Activated T-helper 1 cell treated with anti-CD3 and anti-CD28 coated beads, Interleukin-12 subunit alpha, Interleukin-12 subunit beta, Interleukin-2, Interleukin-4 antibody, amounts not matched to agents 30 ng/mL and 10 ng/mL and 1 ng/mL, durations not matched to agents 14 hours and 24 hours and 36 hours (primary cell): ENCODE measurements at places on chromosomes 12 and 14.
A peak's percentile ranks its signal among the peaks of the same experiment; 100 is the strongest.

DNA sequence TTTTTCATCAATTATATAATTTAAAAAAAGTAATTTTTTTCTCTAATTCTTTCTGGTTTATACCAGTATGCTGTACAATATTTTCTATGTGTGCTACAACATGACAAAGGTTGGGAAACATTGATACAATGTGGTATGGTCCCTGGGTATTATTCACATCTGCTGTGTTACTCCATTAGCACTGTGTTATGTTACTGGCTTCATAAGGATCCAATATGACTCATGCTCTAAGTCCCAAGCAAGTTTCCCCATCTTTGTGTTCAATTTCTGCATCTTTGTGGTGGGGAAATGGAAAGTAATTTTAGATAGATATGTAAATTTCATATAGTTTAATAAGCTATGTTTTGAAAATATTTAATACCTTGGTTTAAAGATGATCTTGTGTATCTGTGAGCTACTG, 35.8 kb downstream of the FBXO33 start:
- DNase-seq: no peak

GRCh38 chr12:5581616-5582015, 149.7 kb downstream of the NTF3 start:
- DNase-seq: no peak

- DNase-seq: no peak
These were observed 116.2 kb downstream of the NUAK1 start for GRCh38 chr12:106022568-106023012.

DNA sequence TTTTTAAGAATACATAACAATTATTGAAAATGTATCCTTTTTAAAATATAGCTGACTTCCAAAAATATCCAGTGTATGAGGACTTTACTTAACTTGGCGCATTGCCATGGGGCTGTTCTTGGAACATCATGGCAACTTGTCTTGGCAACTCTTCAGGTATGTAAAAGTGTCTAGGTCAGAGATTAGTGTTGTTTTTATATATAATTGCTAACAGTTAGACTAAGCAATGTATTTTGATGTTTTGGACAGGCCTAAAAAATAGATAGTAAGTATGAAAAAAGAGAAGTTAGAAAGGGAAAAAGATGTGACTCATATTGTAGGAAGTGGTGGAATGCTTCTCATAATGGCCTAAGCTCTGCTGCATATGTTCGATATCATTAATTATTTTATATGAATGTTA, 70.9 kb downstream of the MON2 start:
- DNase-seq: no peak

GRCh38 chr12:113818283-113818682, 147.8 kb downstream of the RBM19 start:
- DNase-seq: no peak

DNA sequence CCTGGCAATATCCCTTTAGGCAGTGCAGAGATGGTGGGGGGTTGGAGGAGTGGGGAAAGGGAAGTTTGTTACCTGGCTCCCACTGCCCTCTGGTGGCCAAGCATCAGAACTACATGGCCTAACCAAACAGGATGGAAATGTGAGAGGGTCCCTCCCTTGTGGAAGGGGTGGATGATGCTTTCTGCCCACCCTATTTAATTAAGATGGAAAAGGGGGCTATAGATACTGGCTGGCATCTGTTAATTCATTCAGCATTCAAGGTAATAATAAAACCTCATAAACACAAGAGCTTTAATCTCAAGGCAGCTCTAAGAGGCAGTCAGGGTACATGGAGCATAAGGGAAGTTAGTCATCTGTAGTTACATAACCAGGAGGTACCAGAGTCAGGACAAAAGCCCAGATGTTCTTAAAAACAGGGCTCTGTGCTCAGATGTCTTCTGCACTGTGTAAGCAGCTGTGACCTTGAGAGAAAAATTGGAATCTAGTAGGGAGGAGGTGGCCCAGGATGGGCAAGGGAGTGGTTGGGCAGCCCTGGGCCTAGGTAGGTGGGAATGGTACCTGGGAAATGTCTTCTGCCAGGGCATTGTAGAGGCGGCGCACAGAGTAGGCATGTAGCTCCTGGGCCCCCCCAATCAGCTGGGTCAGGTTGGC, 4.6 kb downstream of the AP1G2 start:
- DNase-seq: peak; percentile 31

DNA sequence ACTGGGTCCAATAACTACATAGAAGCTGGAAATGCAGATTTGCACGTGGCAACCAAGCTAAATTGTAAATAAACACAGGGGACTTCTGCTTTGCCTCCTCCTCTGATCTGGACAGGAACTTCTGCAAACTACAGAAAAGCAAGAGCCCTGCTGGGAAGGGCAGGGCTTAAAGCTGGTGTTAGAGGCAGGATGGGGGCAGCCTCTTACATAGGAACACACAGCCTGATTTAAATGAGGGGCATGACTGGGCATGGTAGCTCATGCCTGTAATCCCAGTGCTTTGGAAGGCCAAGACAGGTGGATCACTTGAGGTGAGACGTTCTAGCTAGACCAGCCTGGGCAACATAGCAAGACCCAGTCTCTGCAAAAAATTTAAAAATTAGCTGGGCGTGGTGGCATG, 46.7 kb downstream of the ERH start:
- DNase-seq: no peak

GRCh38 chr12:127962303-127962702, 304.7 kb upstream of the TMEM132C start:
- DNase-seq: no peak

DNA sequence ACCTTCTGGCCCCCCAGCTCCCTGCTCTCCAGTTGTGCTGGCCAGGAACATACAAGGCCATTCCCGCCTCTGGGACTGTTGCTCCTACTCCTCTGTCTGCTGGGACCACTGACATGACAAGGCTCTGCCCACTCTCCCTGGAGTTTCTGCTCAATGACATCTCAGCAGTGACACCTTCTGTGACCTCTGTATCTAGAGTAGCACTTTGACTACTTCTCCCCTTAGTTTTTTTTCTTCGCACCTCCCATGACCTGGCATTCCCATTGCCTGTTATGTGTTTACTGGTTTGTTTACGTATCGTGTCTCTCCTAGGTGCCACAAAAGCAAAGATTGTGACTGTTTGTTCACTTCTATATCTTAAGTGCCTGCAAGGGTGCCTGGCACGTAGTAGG, 40.1 kb upstream of the TMEM263 start:
- no peak for DNase-seq

- no peak for DNase-seq
These were observed 204.0 kb downstream of the GRIN2B start for GRCh38 chr12:13777374-13777773.

GRCh38 chr12:40262657-40263056, 37.9 kb downstream of the LRRK2 start:
- DNase-seq: no peak

DNA sequence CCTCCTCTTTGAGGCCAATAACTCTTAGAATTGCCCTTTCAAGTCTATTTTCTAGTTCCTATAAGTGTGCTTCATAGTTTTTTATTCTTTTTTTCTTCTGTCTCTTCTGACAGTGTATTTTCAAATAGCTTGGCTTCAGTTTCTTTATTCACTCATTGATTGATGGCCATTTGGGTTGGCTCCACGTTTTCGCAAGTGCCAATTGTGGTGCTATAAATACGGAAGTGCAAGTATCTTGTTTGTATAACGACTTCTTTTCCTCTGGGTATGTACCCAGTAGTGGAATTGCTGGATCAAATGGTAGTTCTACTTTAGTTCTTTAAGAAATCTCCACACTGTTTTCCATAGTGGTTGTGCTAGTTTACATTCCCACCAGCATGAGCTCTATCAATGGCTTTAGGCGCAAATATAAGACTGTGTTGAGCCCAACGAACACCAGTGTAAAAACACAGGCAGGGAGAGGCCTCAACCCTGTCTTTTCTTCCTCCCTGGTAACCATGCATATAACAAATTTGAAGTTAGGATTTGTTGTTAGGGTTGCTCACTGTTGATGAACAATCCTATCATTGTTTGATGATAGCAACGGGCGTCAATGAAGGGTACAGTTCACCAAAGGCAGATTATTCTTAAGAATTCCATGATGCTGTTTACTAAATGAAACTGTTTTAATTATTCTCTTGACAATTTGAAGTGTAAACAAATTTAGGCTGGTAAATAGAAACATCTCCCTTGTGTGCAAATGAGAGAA, 13.3 kb upstream of the LMNTD1 start:
- no peak for DNase-seq

DNA sequence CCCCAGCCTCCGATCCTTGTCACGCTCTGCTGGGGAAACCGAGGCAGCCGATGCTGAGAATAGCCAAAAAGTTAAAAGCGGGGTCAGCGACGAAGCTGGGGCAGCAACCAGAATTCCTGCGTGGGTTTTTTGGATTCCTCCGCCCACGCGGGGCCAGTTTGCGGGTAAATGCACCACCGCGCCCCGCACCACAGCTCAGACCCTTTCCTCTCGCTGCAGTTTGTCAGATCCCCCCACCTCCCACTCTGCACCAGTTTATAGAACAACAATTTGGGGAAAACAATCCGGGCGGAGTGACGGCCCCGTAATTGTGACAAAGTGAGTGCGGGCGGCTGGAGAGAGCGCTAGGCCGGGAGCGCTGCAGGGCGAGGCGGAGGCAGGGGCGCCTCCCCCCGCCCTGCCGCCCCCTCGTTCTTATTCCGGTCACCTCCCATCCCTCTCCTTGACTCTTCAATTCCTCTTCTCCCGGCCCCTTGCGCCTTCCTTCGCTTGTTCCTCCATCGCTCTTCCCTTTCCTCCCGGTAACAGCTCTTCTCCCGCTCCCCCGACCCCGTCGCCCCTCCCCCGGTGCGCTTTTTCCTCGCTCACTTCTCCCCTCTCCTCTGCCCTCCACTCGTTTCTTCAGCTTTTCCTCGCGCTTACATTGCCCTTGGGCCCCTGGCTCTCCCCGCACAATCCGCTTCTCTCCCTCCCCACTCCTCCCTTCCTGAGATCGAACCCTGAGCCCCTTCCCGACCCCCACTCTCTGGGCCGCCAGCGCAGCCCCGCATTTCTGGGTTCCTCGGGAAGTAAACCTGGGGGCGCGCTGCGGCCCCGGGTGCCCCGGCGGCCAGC, 646 bp upstream of the DNAJC22 start:
- DNase-seq: no peak

GRCh38 chr14:79418649-79419415, 792.5 kb downstream of the DIO2 start:
- no peak for DNase-seq

- no peak for DNase-seq
These were observed 9.9 kb upstream of the CEP83 start for GRCh38 chr12:94469522-94469921.

DNA sequence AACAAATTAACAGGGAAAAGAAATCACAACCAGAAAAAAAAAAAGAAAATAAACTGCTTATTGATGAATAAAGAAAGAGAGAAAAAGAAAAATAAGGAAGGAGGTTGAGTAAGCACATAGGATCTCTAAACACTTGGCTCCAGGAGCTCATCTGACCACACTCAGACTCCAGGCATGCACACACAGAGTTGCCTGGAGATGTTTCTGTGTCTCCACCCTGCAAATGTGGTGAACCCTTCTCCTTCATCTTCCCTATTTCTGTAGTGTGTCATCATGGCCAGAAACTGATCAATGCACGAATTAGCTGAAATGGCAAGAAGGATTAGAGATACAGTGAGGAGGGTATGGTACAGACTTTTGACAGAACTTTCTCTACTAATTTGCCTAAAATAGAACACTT, 20.2 kb downstream of the OR4N2 start:
- no peak for DNase-seq

DNA sequence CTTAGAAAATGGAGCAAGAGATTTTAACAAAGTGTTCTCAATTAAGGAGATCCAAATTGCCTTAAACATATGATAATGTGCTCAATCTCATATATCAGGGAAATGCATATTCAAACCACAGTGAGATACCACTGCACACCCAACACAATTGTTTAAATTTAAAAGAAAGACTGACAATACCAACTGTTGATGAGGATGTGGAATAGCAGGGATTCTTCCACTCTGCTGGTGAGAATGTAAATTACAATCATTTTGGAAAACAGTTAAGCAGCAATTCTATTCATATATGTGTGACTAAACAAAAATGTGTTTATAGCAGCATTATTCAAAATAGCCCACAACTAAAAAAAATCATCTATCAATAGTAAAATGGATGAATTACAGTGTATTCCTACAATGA, 144.2 kb downstream of the KICS2 start:
- DNase-seq: no peak

GRCh38 chr14:40099316-40099715, 667.1 kb upstream of the FBXO33 start:
- DNase-seq: no peak

DNA sequence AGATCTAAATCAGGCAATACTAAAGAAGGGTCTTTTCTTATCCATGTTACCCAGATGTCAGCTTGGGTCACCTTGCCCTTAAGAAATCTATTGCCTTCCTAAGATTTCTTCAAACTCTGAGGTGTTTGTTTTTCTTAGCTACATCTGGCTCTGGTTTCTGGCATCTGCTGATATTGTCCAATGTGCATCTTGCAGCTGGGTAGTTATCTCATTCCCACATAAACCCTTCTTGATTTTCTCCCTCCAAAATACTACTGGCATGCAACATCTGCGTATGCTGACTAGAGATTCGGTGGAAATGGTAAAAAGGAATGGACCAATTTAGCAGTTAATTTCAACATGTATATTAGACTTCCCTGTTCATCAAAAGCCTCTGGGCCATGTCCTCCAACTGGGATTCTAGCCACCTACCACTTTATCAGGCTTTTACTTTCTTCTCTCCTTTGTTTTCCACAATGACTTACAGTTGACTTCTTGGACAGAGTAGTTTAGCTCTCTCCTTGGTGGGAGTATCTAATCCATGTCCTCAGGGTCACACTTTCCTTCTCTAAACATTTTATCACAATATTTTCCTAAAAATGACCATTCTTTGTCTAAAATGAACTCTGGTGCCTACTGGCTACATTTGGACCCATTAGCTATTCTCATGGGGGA, 324.8 kb upstream of the FAR2 start:
- DNase-seq: no peak

DNA sequence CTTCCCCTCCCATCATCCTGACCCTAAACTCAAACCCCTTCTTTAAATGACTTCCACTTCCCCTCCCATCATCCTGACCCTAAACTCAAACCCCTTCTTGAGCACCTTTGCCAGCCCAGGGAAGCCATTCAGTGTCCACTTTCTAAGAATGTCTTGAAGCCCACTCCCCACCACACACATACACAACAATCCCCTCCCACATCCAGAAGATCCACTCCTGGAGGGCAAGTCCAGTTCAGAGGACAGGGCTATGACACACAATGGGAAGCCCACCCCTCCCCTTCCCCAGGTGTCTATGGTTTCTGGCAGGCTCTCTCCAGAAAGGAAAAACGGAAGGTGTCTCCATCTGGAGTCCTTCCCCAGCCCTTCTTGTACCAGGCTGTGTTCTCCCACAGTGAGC, 117.1 kb downstream of the KCNA5 start:
- no peak for DNase-seq

GRCh38 chr12:48980389-48980952, 2.3 kb downstream of the WNT1 start:
- DNase-seq: no peak
